Omental fat pad (tissue), 4 donors: ENCODE measurements at places on chromosomes 1 and 21. TPM values are rescaled to one million over a fixed set of nuclear protein-coding genes. Genes with fewer than 3 reads are reported as not detected.

The WASF2 gene
- total RNA-seq: 87.8 TPM

The C1QB gene
- total RNA-seq: 692 TPM

The LCE1D gene
- total RNA-seq: not detected

The GUCA2A gene
- not detected for total RNA-seq

The ST6GALNAC5 gene
- 0.44 TPM for total RNA-seq

The CITED4 gene
- total RNA-seq: 16.2 TPM

The KCNT2 gene
- total RNA-seq: 20.9 TPM

The CFHR2 gene
- not detected for total RNA-seq

The TMEM54 gene
- total RNA-seq: 70.1 TPM

The SLC45A1 gene
- total RNA-seq: 0.84 TPM

- no peak for DNase-seq
These were observed 8.6 kb downstream of the JAM2 start for GRCh38 chr21:25647647-25648046.

DNA sequence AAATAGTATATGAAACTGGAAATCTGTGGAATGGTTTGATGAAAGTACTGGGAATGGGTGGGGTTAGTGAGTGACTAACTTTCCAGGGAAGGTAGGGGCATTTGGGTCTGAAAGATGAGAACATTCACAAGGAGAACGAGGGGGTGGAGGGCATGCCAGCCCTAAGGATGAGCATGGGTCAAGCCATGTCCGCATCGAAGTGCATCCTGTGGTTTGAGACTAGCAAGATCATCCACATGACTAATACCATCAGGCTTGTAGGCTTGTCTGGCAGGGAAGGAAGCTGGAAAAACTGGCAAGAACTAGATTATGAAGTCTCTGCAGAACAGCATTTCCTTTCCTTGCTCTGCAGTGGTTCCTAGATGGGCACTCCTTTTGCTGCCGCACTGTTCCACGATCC lies 70.4 kb upstream of the UBE2U start:
- no peak for DNase-seq

- no peak for DNase-seq
These were observed 24.2 kb upstream of the EYA3 start for GRCh38 chr1:28112388-28113241.

GRCh38 chr1:48793863-48794262 lies 17.2 kb upstream of the BEND5 start:
- DNase-seq: no peak

DNA sequence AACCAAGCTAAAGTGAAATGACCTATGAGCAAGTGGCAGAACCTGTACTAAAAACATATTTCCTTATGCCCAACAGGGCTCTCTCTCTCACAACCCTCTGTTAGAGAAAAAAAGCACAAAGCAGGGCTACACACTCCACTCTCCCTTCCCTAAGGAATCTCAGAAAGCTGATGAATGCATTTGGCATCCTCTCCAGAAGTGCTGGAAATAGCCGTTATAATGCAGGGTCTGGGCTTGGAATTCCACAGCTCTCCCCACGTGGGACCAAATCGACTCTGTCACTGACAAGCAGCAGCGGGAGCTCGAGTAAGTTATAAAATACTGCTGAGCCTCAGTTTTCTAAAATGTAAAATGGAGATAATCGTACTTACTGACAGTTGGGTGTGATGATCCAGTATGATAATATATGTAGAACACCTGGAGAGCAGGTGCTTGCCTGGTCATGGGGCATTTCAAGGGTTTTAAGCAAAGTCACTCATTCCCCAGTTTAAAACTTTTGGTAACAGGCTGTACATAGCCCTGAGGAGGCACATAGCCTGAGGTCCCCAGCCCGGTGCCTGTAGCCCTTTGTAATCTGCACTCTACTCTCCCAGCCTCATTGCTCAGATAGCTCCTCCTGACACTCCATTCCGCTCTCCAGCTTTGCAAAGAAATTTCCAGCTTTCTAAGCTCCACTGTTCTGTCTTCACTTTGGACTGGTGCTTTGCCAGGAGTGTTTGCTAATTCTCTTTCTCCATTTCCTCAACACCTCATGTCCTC lies 175.6 kb upstream of the DAB1 start:
- no peak for DNase-seq

- DNase-seq: no peak
These were observed 2.1 kb upstream of the TAS1R2 start for GRCh38 chr1:18861590-18861989.

GRCh38 chr1:76379506-76379905 lies 305.0 kb downstream of the ST6GALNAC3 start:
- no peak for DNase-seq

- DNase-seq: no peak
These were observed 197.7 kb downstream of the CRB1 start for GRCh38 chr1:197465528-197466327.

- no peak for DNase-seq
These were observed 79.8 kb upstream of the WNT4 start for GRCh38 chr1:22222723-22223122.

DNA sequence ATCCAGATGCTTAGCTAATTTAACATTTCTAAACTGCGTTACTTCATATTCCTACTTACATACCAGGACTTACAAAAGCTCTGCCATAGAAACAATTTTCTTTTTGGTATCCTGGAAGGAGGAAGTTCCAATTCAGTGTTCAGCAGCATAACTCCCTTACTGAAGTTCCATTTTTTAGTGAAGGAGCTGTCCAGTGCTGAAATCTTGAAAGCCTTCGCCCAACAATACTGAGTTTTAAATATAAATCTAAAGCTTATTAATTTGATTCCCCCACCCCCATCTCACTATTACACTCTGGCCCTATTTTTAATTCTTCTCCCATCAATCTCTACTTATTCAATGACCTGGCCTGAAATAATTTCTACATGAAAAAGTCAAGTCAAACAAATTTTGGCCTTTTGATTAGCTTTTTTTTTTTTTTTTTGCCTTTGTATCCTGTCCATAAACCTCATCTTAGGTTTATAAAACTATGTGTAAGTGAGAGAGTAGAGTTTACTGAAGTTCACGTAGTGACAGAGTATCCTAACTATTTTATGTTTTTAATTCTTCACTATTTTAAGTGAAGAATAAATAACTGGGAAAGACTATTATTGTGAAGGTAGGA lies 323.0 kb upstream of the PLD5 start:
- DNase-seq: no peak

DNA sequence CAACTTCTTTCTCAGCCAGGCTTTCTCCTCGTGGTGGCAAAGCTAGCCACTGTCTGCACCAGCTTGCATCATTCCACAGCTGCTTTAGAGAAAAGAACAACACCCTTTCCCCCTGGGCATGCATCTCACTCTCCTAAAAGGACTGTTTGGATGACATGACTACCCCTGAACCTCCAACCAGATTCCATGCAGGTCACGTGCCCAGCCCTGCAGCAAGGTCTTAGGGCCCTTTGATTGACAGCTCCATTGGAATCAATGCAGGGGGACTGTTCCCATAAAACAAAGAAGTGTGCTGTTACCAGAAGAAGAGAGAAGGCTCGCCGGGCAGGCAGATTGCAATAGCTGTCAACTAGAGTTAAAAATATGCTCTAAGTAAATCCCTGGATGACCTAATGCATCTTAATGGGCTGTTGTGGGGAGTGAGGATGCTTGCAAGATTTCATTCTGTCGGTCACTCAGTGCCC lies 24.4 kb downstream of the KCNA2 start:
- no peak for DNase-seq

GRCh38 chr1:22615886-22616285 lies 20.5 kb upstream of the C1QA start:
- DNase-seq: no peak

DNA sequence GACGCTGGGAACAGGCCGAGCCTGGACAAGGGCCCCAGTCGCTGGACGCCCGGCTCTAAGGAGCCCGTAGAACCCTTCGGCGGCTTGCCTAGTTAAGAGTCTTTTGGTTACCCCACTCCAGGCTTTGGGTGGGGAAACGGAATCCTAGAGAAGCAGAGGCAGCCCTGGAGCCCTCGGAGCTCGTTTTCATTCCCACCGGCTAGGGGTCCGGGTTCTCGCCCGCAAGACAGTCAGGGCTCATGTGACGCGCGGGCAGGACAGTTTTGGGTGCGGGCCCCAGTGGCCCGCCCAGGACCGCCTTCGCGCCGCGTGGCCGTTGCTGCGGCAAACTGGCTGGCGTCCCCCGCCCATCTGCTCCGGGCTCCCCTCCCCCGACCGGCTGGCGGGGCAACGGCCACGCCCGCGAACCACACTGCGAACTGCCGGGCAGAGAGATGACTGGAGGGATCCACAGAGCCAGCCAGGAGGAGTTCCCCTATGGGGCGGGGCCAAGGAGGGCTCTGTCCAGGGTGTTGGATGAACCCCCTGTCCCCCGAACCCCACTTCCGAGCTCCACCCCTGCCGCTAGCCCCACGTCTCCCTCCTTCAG lies 829 bp upstream of the HES2 start:
- no peak for DNase-seq

GRCh38 chr1:206808615-206809014 lies 36.3 kb upstream of the IL10 start:
- DNase-seq: no peak

- no peak for DNase-seq
These were observed 142.4 kb downstream of the CAMTA1 start for GRCh38 chr1:6927626-6928025.

GRCh38 chr21:44477131-44477530 lies 21.8 kb downstream of the LRRC3 start:
- no peak for DNase-seq

- no peak for DNase-seq
These were observed 5.8 kb downstream of the ELF3 start for GRCh38 chr1:202016022-202016810.

- DNase-seq: no peak
These were observed 29.6 kb downstream of the LAMC1 start for GRCh38 chr1:183052861-183053260.

DNA sequence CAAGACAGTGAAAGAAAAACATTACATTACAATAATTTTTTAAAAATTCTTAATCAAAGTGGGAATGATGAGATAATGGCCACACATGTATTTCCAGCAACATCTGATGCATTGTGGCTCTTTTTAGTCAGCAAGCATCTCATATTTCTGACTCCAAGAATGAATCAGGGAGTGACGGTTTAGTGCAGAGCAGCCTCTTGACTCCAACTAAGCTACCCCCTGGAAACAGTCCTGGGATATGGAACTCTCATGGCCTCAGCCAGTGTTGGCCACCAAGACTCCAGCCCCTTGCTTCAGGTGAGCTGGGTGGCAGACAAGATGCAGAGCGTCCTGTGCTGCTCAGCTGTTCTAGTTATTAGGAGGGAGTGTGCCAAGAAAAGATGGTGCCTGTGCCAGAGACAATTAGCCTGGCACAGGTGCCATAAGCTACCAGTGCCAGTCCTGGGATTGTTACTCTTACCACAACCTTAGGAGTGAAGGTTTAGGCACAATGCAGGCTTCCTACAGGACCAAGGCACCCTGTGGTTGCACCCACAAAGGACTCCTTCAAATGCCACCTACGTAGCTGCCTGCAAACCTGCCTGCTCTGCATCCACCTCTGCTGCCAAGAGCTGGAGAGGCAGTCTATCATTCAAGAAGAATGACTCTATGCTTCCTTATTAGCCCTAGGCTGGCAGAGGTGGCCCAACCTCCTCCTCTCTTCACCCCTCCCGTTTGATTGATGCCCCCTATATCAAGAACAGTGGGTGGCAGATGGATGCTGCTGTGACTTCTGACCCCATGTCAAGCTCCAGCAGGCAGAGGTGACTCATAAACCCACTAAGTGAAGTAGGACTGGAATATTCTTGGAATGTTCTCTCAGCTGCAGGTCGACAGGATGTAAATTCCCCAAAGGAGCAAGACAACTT lies 6.0 kb upstream of the SEC16B start:
- no peak for DNase-seq

- DNase-seq: no peak
These were observed 99.6 kb upstream of the COG2 start for GRCh38 chr1:230542681-230543080.

DNA sequence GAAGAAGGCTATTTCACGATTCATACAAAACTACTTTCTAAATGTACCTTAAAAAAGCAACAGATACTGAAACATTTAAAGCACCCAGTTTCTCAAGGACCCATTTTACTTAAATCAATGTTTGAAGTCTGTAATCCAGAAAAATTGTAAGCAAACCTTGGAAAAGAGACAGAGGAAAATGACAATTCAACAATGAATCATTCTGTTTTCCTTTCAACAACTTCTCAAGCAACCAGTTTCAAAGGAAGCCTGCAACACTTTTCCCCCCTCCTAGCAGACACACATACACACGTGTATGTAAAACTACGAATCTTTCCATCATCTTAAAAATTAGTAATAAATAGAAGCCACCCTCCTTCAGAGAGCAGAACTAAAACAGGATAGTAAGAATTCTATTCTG lies 1.2 kb downstream of the RERE start:
- no peak for DNase-seq

- no peak for DNase-seq
These were observed 13.2 kb upstream of the BEND5 start for GRCh38 chr1:48789903-48790302.

- DNase-seq: no peak
These were observed 13.1 kb upstream of the STRIP1 start for GRCh38 chr1:110021285-110021684.

DNA sequence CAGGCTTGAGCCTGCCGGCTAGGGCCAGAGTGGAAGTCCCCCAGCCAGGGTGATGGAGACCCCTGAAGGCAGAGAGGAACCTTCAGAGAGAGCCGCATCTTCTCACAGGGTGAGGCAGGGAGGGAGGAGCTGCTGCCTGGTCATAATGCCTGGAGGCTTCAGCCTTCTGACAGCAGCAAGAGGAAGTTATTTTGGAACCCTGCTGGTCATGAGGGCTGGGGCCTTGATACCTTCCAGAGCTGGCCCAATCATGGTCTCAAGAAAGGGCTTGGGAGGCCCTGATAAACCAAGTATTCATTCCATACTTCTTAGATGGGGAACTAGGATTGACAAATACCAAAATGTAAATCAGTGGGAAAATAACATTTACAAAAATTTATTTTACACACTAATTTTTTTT lies 26.6 kb upstream of the MPZL1 start:
- DNase-seq: no peak

GRCh38 chr1:21775550-21775914 lies 7.4 kb downstream of the USP48 start:
- DNase-seq: no peak

GRCh38 chr1:2632051-2632430 lies 775 bp downstream of the MMEL1 start:
- no peak for DNase-seq

- DNase-seq: no peak
These were observed 330.3 kb upstream of the NCAM2 start for GRCh38 chr21:20667931-20668330.

GRCh38 chr1:199490769-199491527 lies 536.6 kb upstream of the NR5A2 start:
- no peak for DNase-seq

- DNase-seq: no peak
These were observed 19.1 kb upstream of the CD101 start for GRCh38 chr1:116982319-116983004.

- no peak for DNase-seq
These were observed 3.1 kb upstream of the CD2 start for GRCh38 chr1:116751146-116751545.

DNA sequence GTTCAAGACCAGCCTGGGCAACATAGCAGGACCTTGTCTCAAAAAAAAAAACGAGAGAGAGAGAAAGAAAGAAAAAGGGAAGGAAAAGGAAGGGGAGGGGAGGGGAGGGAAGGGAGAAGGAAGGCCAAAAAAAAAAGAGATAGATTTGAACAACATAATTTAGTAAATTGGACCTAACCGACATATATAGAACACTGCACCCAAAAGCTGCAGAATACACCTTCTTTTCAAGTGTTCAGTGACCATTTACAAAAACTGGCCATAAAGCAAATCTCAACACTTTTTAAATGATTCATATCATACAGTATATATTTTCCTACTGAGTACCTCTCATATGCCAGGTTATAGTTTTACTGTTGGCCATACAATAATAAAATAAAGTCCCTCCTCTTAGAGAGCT lies 6.9 kb downstream of the TSTD1 start:
- DNase-seq: no peak
